ENCODE measurements at places on chromosomes 3 and 15. TPM values are rescaled to one million over a fixed set of nuclear protein-coding genes. Genes with fewer than 3 reads are reported as not detected.

The ZNF502 gene
- 1.6 TPM for total RNA-seq

The SEMA7A gene
- 5.9 TPM for total RNA-seq

The NDUFB4 gene
- 71.6 TPM for total RNA-seq

The OPA1 gene
- 91.4 TPM for total RNA-seq

The C3orf20 gene
- 0.21 TPM for total RNA-seq

The SCN11A gene
- under 0.01 TPM for total RNA-seq

The AMT gene
- total RNA-seq: 2.6 TPM

The INSYN1 gene
- not detected for total RNA-seq

The SLC4A7 gene
- total RNA-seq: 69.8 TPM

The WDR72 gene
- total RNA-seq: under 0.01 TPM

The GABRA5 gene
- 0.31 TPM for total RNA-seq

The ILDR1 gene
- total RNA-seq: 0.21 TPM

The MAP4 gene
- total RNA-seq: 17.9 TPM

The SLC2A2 gene
- not detected for total RNA-seq

The TRANK1 gene
- 42.4 TPM for total RNA-seq

The DPPA4 gene
- total RNA-seq: 2.9 TPM

The IQCF5 gene
- total RNA-seq: not detected

The AMOTL2 gene
- total RNA-seq: 0.10 TPM

The SIDT1 gene
- total RNA-seq: 38.5 TPM

The CCDC54 gene
- not detected for total RNA-seq

The PLCH1 gene
- total RNA-seq: 0.94 TPM

The NOX5 gene
- not detected for total RNA-seq
